GM23248 (cell line): ENCODE measurements at places on chromosomes 2 and 18. TPM values are rescaled to one million over a fixed set of nuclear protein-coding genes. Genes with fewer than 3 reads are reported as not detected.

RND3 gene
- total RNA-seq, result 244 and 271 TPM in 2 replicates

DNA sequence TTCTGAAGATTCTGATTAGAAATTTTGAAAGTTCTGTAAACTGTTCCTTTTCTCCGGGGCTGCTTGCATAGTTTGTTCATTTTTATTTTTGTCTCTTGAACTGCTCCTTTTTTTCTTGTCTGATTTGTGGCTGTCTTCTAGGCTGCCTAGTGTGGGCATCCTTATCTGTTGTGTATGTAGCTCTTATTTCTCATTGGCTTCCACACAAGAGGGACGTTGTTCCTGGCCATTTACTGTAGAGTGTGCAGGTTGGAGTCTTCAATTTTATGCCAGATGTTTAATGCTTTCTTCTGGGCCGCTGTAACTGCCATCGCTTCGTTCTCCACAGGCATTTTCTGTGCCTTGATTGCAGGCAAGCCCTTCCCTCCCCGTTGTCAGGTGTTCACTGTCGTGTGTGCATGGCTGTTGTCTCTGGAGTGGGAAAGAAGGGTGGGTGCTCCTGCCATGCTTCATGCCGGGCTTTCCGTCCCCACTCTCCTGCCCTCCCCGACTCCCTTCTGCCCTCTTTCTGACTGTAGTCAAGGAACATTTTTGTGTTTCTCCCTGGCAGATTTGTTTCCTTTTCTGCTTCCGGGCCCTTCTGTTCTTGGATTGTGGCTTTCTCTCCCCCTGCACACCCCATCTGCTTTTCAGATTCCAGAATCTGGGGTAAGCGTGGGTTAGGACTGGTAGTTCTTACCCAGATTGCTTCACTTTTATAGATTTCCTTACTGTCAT lies 15.5 kb downstream of the CEP192 start:
- no peaks in the 10 kb centered on the region for H3K4me1 ChIP-seq
- no peak overlapping the region for H3K4me3 ChIP-seq
- no peak for DNase-seq
- H3K36me3 ChIP-seq, result peaks cover 20% of the 10 kb centered on the region
- no peaks in the 10 kb centered on the region for H3K27me3 ChIP-seq

NAT8 gene
- not detected in 2 replicates for total RNA-seq

DNA sequence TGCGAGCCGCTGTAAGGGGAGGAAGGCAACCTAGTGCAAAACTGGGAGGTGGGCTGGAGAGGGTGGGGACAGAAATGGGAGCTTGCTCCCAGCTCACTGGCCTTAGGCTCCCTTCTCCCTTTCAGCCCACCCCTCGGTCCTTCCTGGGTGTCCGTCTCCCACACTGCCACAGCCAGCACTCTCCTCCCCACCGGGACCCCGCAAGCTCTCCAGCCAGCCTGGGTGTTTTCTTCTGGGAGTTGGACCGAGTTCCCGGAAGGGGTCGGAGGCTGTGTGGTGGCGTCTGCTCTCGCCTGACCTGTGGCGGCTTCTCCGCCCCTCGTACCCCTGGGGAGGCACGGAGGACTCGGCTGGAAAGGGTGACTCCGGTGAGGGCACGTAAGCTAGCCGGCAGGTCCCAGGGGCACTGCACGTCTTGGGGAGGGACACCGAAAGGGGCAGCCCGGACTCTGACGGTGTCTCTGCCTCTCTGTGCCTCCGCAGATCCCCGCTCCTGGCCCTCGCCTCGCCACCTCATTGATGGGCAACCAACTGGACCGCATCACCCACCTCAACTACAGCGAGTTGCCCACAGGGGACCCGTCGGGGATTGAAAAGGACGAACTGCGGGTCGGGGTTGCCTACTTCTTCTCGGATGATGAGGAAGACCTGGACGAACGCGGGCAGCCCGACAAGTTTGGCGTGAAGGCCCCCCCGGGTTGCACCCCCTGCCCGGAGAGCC lies 1.1 kb downstream of the LRATD1 start:
- DNase-seq, result no peak
- peak overlapping the region; percentile 77 for H3K4me3 ChIP-seq
- H3K36me3 ChIP-seq, result no peaks in the 10 kb centered on the region
- H3K27me3 ChIP-seq, result peaks cover 28% of the 10 kb centered on the region

DNA sequence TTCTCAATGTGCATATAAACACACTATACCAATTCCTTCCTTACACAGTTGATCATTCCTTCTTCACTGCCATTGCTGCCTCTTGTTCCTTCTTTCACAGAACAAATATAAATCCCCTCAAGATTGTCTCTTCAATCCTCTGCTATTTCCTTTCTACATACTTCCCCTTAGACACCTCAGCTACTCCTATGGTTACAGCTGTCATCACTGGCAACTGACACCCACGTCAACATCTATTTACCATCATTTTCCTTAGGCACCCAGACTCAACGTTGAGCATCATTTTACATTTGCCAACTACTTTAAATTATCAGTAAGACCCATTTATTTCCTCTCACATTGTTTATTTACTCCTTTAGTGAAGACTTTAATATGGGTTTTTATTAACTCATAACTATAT lies 488.8 kb upstream of the FSHR start:
- no peaks in the 10 kb centered on the region for H3K4me1 ChIP-seq
- no peak overlapping the region for H3K4me3 ChIP-seq
- H3K36me3 ChIP-seq, result no peaks in the 10 kb centered on the region
